ENCODE measurements at places on chromosomes 7 and 10.
A peak's percentile ranks its signal among the peaks of the same experiment; 100 is the strongest.

DNA sequence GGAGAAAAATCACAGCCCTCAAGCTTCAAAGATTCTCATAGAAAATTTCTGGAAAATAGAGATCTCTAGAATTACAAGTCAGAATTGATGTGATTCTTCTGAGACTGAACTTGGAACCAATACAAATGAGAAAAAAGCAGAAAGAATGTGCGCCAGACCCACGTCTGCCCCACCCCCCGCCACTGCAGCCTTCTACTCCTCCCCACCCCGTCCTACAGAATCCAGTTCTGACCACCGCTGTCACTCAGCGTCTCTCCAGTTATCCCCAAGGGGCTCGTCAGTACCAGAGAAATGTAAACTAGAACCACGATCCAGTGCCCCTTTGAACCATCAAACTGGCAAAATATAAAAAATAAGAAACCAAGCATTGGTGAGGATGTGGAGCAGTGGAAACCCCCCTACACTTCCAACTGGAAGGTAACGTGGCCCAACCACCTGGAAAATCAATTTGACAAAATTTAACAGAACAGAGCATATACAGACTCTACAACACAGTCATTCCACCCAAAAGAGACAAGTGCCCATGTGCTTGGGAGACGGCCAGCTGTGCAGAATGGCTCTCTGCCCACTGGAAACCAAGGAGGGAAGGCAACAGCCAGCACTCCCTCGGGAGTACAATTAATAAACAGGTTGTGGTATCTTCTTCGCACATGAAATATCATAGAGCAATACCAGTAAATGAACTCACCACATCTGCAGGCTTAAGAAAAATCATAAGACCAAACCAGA is 397.9 kb downstream of the TNS3 start:
- DNase-seq: no peak

- peak; percentile 77 for DNase-seq
Measured at GRCh38 chr10:6002809-6003510, 25.6 kb upstream of the IL15RA start.

GRCh38 chr10:48255722-48256121 is 18.8 kb downstream of the FRMPD2 start:
- DNase-seq: no peak

- peak; percentile 60 for DNase-seq
Measured at GRCh38 chr7:95871075-95871848, 98.9 kb downstream of the DYNC1I1 start.

DNA sequence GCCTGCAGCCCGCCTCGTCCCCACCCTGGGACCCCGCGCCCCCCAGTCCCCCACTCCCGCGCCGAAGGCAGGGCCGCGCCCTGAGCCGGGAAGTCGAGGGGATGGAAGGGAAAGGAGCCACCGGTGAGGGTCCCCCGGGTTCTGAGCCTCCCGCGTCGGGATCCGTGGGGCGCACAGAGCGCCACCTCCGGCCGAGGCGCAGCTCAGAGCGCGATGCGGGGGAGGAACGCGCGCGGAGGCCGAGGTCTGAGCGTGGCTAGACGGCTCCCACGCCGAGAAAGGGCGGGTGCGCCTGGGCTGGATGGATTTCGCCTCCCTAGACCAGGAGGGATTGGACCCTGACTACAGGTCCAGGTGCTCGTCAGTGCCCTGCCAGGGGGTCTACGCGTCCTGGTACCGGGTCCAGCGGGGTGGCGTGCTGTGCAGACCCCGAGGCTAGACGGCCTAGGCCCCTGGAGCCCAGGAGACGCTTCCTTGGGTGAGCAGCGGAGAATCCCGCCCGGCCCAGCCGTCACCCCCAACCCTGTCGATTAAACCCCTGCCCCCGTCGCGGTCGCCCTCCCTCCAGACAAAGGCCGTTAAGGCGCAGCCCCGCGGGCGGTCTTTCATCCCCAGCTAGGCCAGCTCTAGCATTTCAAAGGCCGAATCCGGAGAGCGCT is 986 bp upstream of the PDGFA start:
- no peak for DNase-seq

DNA sequence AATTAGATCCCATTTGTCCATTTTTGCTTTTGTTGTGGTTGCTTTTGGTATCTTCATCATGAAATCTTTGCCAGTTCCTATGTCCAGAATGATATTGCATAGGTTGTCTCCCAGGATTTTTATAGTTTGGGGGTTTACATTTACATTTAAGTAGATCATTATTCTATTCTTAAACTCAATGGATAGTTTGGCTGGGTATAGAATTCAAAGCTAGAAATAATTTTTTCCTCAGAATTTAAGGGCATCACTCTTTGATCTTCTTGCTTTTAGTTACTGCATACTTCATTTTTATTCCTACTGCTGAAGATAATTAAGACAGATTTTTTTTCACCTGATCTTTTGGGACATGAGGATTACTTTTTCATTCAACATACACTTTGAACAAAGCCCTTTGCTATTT is 29.8 kb downstream of the SFR1 start:
- no peak for DNase-seq

GRCh38 chr10:7891634-7892033 is 73.3 kb downstream of the TAF3 start:
- no peak for DNase-seq

- DNase-seq: peak; percentile 97
Measured at GRCh38 chr7:23273141-23273599, 26.0 kb upstream of the MALSU1 start.

GRCh38 chr10:52276986-52277385 is 37.1 kb upstream of the DKK1 start:
- no peak for DNase-seq

GRCh38 chr10:11330383-11331045 is 280.9 kb downstream of the USP6NL start:
- DNase-seq: no peak

DNA sequence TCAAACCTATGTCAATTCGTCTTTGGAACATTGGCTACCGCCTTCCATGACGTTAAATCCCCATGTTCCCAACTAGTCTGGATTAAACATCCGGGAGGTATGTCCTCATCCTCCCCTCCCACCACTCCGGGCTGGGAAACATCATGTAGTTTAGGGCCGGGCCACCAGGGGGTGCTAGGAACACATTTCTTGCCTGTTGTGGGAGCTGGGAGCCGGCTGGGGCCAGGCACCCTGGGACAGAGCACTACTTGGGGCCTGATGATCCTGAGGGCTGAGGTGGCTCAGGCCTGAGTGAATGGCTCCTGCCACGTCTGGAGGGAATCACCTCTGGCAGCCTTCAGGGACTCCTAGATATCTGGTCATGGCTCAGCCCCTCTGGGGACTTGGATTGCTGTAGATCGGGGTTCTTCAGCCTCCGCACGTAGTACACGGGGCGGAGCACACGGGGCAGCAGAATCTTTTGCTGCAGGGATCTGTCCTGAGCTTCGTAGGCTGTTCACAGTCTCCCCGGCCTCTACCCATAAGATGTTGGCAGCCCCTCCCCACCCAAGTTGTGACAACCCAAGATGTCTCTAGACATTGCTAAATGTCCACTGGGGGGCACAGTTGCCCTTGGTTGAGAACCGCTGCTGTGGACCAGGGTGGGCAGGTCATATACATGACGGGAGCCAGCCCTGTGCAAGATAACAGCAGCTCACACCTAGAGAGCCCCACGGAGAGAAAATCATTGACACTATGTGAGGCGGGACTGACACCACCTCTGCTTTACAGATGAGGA is 141.2 kb upstream of the ZNF716 start:
- no peak for DNase-seq
